ENCODE measurements at places on chromosomes 12 and 14.

GRCh38 chr12:105259226-105259625 is 23.3 kb upstream of the APPL2 start:
- H3K4me3 ChIP-seq, result no peak overlapping the region
- DNase-seq, result no peak

GRCh38 chr12:15919418-15919817 is 8.3 kb downstream of the DERA start:
- no peaks in the 10 kb centered on the region for H3K27me3 ChIP-seq
- no peak overlapping the region for H3K27ac ChIP-seq
- DNase-seq, result no peak
- H3K36me3 ChIP-seq, result no peaks in the 10 kb centered on the region
- no peaks in the 10 kb centered on the region for H3K4me1 ChIP-seq

GRCh38 chr12:81797100-81797499 is 38.0 kb upstream of the PPFIA2 start:
- H3K27ac ChIP-seq, result no peak overlapping the region
- peaks cover 7% of the 10 kb centered on the region for H3K27me3 ChIP-seq
- no peaks in the 10 kb centered on the region for H3K36me3 ChIP-seq
- H3K4me3 ChIP-seq, result no peak overlapping the region
- H3K4me1 ChIP-seq, result no peaks in the 10 kb centered on the region

GRCh38 chr12:42855362-42855950 is 265.9 kb upstream of the PRICKLE1 start:
- no peak overlapping the region for H3K27ac ChIP-seq
- no peaks in the 10 kb centered on the region for H3K36me3 ChIP-seq
- no peaks in the 10 kb centered on the region for H3K27me3 ChIP-seq

GRCh38 chr14:64444984-64445845 is 20.1 kb upstream of the AKAP5 start:
- no peaks in the 10 kb centered on the region for H3K36me3 ChIP-seq
- H3K27me3 ChIP-seq, result no peaks in the 10 kb centered on the region
- DNase-seq, result peak; percentile 53
- H3K4me3 ChIP-seq, result no peak overlapping the region

All from adrenal gland (tissue), 19 donors.